Body of pancreas (tissue), 4 donors: ENCODE measurements at places on chromosomes 11 and 22. TPM values are rescaled to one million over a fixed set of nuclear protein-coding genes. Genes with fewer than 3 reads are reported as not detected.
A peak's percentile ranks its signal among the peaks of the same experiment; 100 is the strongest.

The INS gene
- total RNA-seq = 1,947 TPM

The GP1BB gene
- total RNA-seq = 6.2 TPM

The VSIG2 gene
- total RNA-seq = 7.0 TPM

The RIMBP3B gene
- not detected for total RNA-seq

The KCNA4 gene
- total RNA-seq = 0.33 TPM

The APLNR gene
- total RNA-seq = 0.66 TPM

The LIF gene
- total RNA-seq = 1.3 TPM

The FAM180B gene
- total RNA-seq = 0.66 TPM

The YAP1 gene
- total RNA-seq = 38.9 TPM

The OR8A1 gene
- total RNA-seq = not detected

The YPEL1 gene
- total RNA-seq = 4.4 TPM

The TRIM48 gene
- not detected for total RNA-seq

The CELSR1 gene
- 0.66 TPM for total RNA-seq

DNA sequence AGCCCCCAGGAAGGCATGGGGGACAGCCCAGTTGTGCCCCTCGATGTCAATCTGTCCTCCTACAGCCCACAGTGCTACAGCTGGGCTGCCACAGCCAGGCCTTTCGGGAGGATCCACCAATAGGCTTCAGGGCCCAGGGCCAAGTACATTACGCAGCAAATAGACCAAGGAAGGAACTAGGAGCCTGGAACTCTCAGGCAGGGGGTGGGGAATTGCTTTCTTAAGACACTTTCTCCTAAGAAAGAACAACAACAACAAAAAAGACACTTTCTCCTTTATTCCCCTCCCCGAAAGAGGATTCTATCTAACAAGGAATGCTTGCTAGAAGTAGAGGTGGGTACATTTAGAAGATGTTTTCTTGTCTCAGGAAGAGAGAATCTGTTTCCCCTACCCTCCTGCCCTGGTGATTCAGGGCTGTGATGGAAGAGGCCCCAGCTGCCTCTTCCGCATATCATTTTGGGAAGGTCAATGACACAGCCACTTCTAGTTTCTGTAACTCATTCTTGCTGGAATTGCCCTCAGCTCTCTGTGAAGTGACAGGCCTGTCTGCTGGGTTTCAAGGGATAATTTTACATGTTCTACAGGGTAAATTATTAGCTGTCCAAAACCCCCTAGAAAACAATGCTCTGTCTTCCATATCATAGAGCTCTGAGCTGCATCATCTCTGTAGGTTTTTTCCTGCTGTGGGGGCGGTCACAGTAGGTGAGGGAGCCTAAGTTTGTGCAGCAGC is 6.0 kb upstream of the MALAT1 start:
- DNase-seq = peak; percentile 71

- DNase-seq = no peak
Observed at GRCh38 chr11:113488931-113489351, 13.7 kb upstream of the DRD2 start.

- no peak for DNase-seq
Observed at GRCh38 chr11:16891964-16892363, 122.2 kb downstream of the PLEKHA7 start.

GRCh38 chr11:67500831-67501715 is 4.1 kb downstream of the PITPNM1 start:
- no peak for DNase-seq

DNA sequence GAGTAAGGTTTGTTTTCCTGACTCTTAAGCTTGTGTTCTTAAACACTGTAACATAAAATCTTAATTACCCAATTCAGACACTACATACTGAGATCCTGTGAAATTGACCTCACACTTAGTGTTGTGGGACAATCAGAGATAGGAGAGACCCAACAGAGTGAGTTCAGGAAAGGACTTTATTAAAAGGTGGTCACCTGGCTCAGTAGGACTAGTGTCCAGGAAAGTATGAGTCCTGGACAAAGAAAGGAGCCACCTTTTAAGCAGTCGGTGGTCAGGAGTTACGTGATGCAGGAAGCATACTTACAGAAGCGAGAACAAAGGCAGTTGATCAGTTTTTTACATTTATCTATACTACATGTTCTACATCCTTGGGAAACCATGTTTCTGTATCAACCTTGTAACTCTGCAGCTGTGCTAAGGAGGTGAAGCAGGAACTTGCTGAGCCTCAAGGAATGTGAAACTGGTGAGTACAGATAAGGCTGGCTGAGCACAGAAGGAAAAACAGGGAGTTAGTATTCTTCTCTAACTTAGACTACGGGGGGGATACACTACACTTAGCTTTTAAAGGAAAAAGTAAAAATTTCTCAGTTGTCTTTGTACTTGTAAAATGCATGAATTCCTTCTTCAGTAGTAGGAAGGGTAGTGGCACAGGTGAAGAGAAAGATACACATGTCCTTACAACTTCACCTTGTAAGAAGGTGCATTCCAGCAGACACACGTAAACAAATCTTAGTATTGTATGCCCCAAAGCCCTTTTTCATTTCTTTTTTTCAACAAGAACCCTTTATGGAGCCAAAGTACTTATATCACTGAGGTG is 15.1 kb downstream of the OR51E1 start:
- DNase-seq = no peak

GRCh38 chr11:91947215-91947820 is 277.3 kb upstream of the FAT3 start:
- DNase-seq = peak; percentile 15

DNA sequence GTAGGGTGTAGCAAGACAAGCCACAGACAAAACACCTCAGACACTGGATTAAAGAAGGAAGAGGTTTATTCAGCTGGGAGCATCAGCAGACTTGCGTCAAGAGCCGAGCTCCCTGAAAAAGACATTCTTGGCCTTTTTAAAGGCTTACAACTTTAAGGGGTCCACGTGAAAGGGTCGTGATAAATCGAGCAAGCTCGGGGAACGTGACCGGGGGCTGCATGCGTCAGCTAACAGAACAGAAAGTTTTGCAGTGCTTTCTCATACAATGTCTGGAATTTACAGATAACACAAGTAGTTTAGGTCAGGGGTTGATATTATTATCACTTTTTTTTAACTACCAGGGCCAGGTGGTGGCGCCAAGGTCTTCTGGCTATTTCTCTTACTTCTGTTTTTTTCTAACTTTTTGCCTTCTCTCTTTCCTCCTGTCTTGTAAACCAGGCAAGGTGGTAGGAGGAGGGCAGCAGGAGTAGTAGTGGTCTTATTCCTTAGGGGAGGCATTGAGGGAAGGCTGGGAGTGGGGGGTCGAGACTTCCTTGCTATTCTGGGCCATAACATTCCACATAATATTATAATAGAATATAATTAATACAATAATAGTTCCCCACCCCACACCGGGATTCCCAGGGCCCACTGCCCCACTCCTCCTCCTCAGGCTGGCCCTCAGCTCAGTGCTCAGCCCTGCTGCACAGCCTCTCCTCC is 587 bp upstream of the ALDH3B1 start:
- DNase-seq = peak; percentile 56

DNA sequence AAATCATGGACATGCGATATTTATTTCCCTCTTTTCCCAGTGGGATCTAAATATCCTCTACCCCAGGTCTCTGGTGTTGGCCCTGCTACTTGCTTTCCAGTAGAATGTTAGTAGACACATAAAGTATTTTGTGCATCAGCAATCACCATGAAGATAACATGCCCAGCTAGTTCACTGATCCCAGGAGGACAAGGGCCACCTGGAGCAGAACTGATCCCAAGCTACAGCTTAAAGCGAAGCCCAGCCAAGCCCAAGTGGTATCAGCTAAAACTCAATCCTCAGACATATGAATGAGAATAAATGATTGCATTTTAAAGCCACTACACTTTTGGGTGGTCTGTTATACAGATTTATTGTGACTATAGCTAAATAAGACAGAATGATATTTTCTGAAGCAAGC is 516.2 kb downstream of the INSC start:
- DNase-seq = no peak

- no peak for DNase-seq
Observed at GRCh38 chr11:8672346-8672745, 10.1 kb downstream of the TRIM66 start.

DNA sequence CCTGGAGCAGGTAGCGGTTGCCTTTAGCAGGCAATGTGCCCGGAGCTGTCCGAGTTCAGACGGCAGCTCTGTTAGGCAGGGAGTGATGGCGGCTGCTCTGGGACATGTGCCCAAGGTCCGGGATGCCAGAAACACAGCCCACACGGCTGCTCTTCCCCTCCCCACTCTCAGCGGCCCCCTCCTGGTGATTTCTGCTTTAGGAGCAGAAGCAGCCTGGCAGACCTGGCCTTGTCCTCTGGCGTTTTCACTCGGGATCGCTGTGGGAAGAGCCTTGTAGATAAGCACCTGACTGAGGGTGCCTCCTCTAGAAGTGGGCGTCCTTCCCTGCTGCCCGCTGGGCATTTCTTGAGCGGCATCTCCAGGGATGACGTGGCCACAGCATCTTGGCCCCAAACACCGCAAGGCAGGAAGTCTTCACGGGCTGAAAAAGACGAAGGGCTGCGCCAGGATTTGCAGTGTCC is 392.2 kb downstream of the TBC1D22A start:
- peak; percentile 97 for DNase-seq

- no peak for DNase-seq
Observed at GRCh38 chr11:97398246-97398645, 1008.4 kb downstream of the JRKL start.

DNA sequence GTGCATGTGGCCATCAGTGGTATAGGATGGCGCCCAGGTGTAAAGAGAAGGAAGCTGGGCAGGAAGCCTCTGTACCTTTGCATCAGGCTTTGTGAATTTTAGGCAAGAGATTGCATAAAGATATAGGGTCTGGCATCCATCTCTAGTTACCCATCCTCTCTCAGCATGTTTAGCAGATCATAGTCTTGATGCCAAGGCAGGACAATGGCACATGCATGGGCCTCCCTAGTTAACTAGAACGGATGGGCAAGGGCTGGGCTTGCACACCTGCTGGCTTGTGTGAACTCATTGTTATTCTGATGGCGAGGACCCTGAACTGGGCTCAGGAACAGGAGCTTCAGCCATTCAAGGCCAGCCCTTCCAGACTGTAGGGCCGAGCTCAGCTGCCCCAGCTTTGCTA is 229.2 kb upstream of the NCAM1 start:
- no peak for DNase-seq

GRCh38 chr11:126391286-126391954 is 35.9 kb downstream of the ST3GAL4 start:
- no peak for DNase-seq

- DNase-seq = no peak
Observed at GRCh38 chr11:33879375-33879774, 12.5 kb downstream of the LMO2 start.

GRCh38 chr22:50524676-50525103 is 708 bp downstream of the SCO2 start:
- no peak for DNase-seq

GRCh38 chr11:77199137-77199745 is 71.2 kb downstream of the MYO7A start:
- DNase-seq = no peak

GRCh38 chr11:95557376-95557775 is 232.2 kb downstream of the FAM76B start:
- no peak for DNase-seq

- no peak for DNase-seq
Observed at GRCh38 chr11:94672636-94673035, 95.5 kb upstream of the AMOTL1 start.

GRCh38 chr11:113073290-113073953 is 112.2 kb downstream of the NCAM1 start:
- DNase-seq = no peak

- peak; percentile 57 for DNase-seq
Observed at GRCh38 chr11:85941380-85941973, 86.3 kb downstream of the CCDC83 start.

DNA sequence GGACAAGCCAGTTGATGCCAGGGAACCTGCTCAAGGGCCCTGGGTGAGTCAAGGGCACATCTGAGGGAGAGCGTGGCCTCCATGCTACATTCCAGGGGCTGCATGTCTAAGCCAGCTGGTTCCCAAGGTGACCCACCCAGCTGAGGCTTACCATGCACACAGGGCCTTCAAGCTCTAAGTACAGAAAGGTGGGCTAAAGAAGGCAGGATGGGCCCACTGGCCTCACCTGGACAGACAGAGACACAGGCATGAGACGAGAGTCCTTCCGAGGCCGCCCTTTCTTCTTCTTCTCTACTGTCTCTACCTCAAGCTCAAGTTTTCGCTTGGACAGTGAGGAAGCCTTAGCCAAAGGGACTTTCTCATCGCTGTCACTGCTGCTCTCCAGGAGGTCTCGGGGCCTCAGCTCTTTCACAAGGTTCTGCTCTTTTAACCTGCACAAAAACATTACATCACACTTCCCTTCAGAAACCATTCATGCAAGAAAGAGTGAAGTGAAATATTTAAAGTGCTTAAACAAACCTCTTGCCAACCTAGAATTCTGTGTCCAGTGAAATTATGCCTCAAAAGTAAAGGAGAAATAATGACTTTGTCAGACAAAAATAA is 69.9 kb downstream of the HIRA start:
- no peak for DNase-seq

- no peak for DNase-seq
Observed at GRCh38 chr22:20523086-20523983, 15.9 kb downstream of the MED15 start.

GRCh38 chr22:44586999-44587736 is 89.1 kb upstream of the RTL6 start:
- peak; percentile 50 for DNase-seq

GRCh38 chr22:45270095-45271020 is 14.4 kb upstream of the UPK3A start:
- DNase-seq = no peak

DNA sequence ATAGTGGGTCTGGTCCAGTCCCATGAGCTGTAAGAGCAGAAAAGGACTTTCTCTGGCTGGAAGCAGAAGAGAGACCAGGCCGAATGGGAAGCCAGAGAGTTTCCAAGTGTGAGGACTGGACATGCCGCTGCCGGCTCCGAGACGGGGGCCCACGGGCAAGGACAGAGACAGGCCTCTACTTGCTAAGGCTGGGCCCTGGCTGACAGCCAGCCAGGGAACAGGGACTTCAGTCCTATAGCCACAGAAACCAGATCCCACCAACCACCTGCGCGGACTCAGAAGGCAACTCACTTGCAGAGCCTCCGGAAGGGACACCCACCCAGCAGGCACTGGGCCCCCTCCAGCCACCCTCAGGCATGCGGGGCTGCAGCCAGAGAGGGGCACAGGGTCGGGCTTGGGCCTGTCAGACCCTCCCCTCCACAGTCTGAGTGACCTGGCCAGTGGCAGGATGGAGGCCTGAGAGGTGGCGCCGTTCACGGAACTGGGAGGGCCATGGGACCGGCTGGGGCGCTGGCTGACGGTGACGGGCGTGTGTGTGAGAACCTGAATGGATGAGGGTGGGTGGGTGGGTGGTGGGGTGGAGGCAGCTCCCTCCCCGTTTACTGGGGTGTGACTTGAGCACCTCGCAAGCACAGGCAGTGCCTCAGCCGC is 47.8 kb upstream of the A4GALT start:
- no peak for DNase-seq

DNA sequence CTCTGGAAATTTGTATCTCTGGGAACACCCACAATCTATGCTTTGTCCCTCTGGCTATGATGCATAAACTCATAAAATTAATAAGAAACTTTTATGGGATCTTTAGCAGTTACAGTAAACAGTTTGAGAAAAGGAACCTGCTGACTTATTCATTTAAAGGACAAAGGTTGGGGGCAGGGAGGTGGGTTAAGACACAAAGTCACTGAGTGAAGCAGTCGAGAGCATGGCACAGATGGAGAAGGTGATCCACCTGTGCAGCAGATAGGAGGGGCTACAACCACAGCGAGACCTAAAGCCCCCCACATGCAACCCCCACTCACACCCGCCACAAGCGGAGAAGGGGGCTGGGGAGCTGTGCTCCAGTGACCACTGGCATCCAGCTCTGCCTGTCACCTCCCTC is 45.0 kb downstream of the SMCO4 start:
- DNase-seq = no peak

GRCh38 chr11:79046366-79046765 is 394.5 kb downstream of the TENM4 start:
- no peak for DNase-seq

- DNase-seq = no peak
Observed at GRCh38 chr11:19988598-19988997, 171.7 kb downstream of the DBX1 start.
